OCI-LY7 (cell line): ENCODE measurements at places on chromosomes 1 and 21.
A peak's percentile ranks its signal among the peaks of the same experiment; 100 is the strongest.

DNA sequence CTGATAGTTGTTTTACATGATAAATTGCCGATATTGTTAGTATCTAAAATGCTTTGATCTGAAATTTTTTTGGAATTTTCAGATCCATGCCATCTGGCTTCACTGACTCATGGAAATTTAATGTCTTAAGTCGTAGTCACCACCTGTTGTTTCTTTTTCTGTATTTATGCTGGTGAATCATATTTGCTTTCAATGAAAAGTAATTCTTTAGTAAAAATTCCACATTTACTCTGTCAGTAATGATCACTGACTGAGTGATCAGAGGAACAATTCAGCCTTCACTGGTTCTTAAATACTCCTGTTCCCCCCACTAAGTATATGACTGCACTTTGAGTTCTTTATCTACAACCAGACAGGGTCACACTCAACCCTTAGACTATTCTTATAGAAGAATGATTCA lies 185.6 kb upstream of the NRIP1 start:
- DNase-seq = no peak

- peak; percentile 13 for DNase-seq
Observed at GRCh38 chr1:245802941-245803665, 648.3 kb downstream of the KIF26B start.

- no peak for DNase-seq
Observed at GRCh38 chr1:215007880-215008279, 74.7 kb upstream of the KCNK2 start.

DNA sequence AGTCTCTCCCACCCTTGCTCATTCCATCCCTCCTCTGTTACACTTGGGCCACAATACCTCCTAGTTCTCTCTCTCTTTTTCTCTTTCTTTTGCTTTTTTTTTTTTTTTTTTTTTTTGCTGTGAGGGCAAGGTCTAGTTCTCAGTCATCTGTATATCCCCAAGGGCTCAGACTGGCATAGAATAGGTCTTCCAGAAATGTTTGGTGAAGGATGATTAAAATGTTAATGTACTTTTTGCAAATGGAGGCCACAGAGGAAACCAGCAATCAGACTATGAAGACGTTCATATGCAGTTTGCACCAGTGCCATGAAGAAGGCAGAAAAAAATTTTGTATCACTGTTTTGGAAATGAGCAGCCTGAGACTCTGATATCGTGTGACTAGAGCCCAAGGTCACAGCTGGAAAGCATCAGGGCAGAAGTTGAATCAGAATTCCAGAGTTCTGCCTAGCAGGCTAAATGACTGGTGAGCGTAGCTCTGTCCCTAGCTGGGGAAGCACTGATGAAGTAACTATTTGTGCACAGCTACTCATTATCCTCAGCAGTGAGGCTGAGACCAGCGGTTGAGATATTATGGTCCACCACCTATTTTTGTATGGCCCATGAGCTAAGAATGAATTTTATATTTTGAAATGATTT lies 186.5 kb downstream of the TGFBR3 start:
- no peak for DNase-seq

- DNase-seq = peak; percentile 87
Observed at GRCh38 chr21:25967181-25967900, 203.2 kb downstream of the APP start.
